Right lobe of liver (tissue), 6 donors: ENCODE measurements at places on chromosomes 1 and 21.

GRCh38 chr21:45528028-45528705 is 14.1 kb downstream of the SLC19A1 start:
- DNase-seq, result peak; percentile 59

DNA sequence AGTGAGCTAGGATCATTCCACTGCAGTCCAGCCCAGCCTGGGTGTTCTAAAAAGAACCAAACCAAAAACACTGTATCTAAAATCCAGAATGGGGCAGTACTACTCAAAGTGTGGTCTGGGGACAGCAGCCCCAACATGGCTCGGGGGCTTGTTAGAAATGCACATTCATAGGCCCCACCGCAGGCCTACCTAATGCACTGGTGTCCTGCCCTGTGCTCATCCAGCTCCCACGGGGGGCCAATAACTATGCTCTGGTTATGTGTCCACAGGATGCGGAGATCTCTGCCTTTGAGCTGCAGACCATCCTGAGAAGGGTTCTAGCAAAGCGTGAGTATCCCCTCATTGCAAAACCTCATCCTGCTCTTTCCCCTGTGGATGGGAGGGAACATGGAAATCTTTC is 51.5 kb downstream of the CAPN2 start:
- DNase-seq, result no peak

- no peak for DNase-seq
Measured at GRCh38 chr1:156489166-156489934, 11.2 kb downstream of the MEF2D start.

DNA sequence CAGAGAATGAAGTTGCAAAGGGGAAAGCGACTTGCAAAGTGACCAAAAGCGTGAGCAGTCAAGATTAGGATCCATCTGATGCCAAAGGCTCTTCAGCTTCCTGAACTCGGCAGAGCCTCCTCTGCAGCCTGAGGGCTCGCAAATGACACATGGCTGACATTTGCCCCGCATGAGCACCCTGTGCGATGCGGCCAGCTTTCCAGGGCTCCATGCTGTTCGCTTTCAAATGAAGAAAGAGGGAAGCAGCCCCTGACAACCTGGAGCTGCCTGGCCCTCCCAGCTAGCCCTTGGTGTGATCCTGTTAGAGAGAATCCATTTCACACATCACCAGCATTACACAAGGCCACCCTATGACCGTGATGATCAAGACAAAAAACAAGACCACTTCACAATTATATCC is 20.2 kb upstream of the FAM131C start:
- DNase-seq, result no peak

- no peak for DNase-seq
Measured at GRCh38 chr1:205248793-205249601, 21.3 kb downstream of the TMCC2 start.
